ENCODE measurements at places on chromosomes 6 and 20.

GRCh38 chr6:21751608-21752007 is 158.1 kb downstream of the SOX4 start:
- no peak for DNase-seq

DNA sequence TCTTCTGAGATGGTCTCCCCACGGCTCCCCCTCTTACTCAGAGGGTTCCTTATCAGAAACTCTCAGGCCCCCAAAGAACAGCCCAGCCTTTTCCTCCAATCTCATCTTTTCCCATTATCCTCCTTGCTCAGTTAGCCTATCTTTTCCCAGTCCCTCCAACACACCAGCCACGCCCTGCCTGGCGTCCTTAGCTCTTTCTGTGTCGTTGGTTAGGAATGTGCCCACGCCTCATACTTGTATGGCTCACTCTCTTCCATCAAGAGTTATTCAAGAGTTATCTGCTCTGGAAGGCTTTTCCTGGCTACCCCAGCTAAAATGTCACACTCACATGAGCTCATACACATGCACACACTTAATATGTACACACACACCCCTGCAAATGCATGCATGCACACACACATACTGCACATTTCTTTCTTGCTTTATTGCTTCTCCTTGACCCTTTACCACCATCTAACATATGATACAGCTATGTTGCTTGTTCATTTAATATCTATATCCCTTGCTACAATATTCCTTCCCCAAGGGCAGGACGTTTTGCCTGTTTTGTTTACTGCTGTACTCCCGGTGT is 37.6 kb downstream of the SLC2A10 start:
- DNase-seq, result peak; percentile 32

DNA sequence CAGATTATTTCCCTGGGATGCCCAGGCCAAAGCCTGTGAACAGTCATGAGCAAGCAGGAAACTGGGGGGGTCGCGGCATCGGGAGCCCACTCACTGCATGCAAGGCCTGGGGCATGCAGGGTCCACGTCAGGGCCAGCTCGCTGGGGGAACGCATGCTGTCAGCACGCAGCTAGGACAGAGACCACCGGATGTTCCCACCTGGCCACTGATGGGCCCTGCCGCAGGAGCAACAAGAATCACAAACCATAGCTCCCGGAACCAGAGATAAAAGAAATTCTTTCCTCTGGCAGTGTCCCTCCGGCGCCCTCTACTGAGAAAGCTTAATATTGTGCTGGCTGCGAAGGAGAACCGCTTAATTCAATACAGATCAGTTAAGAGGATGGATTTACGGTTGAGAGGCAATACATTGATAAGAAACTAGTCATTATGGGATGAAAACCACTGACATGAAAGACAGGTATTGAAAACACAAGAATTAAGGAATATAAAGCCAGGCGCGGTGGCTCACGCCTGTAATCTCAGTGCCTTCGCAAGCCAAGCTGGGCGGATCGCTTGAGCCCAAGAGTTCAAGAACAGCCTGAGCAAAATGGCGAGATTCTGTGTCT is 32.6 kb downstream of the C6orf15 start:
- DNase-seq, result peak; percentile 76

- DNase-seq, result no peak
Observed at GRCh38 chr6:12439296-12439695, 149.1 kb downstream of the EDN1 start.

DNA sequence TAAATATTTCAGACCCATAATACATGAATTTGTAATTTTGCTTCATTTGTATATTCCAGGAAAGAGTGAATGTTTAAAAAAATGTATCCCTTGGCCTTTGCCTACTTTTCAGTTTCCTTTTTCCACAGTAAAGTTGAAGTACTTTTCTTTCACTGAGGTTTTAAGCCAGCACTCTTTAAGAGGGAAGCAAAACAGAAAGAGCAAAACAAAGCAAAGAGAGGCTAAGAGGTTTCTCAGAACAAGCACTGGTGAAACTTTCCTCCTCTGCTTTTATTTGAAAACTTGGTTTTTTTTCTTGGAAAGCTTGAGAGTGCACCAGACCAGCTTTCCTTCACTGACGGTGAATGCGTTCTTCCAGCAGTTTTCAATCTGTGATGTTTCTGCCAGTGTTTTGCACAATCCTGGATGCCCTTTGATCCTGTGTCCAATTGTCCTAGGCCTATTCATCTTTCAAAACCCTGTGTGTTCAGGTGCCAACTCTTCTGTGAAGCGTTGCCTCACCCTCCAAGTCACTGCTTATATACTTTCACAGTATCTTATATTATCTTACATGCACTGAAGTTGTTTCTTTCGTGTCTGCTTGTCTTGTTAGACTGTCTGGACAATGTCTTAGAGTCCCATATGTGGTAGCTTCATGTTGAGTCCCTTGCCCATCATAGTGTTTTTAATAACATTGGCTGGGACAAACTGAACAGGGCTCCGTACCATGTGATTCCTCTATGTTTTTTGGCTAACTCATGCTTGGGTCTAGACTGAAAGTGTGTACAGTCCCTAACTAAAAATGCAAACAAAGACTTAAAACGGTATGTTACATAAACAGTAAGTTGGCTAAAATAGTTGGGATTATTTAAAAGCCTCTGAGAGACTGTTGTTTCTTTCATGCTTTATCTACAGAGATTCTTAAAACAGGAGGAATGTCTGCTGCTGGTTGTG is 1.9 kb downstream of the RNF217 start:
- peak; percentile 90 for DNase-seq

- no peak for DNase-seq
Observed at GRCh38 chr20:46398963-46399362, 7.5 kb downstream of the ELMO2 start.

- peak; percentile 68 for DNase-seq
Observed at GRCh38 chr6:117463762-117464665, 18.5 kb upstream of the DCBLD1 start.

DNA sequence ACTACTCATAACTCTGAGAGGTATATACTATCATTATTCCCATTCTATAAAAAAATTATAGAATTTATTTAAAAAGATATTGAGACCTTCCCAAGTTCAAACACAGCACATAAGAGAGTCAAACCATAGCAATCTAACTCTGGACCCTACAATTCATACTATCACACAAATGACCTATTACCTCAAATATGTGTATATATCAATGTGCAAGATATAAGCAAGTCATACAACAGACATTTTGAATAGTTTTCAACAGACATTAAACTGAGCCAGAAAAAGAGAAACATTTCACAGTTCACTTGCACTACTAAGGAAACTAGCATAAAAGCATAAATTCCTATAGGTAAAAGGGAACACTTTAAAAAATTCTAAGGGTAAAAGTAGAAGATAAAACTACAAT is 11.7 kb downstream of the PHIP start:
- no peak for DNase-seq

- DNase-seq, result no peak
Observed at GRCh38 chr6:13873288-13874190, 51.2 kb upstream of the RNF182 start.

GRCh38 chr20:6037082-6037481 is 16.8 kb downstream of the LRRN4 start:
- no peak for DNase-seq

DNA sequence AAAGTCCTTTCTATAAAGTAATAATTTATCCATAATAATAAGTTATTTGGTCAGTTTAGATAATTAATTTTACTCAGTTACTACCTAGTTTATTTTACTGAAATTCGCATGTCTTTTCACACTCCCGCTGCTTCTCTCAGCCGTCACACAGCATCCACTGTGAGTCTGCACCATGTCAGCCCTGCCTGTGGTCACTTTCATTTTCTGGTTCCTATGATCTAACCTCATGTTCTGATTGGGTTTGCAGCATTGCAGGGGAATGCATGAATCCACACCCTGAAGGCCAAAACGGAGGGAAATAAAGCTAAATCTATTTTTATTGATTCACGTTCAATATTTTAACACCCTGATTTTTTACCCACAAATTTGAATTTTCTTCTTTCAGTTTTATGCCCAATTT is 47.4 kb downstream of the PDE10A start:
- peak; percentile 86 for DNase-seq

GRCh38 chr20:47181056-47181862 is 175.2 kb downstream of the ZMYND8 start:
- DNase-seq, result peak; percentile 85

DNA sequence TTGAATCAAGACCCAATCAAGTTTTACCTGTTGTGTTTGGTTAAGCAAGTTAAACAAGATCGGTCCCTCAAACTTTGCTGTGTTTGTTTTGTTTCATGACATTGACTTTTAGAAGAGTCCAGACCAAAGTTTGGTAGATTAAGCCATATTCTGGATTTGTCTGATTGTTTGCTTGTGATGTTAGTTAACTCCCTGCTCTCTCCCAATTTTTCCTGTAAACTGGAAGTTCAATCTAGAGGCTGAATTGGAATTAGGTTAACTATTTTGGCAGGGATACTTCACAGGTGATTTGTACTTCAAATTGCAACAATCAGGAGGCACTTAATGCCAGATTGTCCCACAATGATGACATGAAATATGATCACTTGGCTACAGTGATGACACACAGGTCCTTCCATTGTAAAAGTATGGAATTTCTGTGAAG is 13.6 kb upstream of the SH3BGRL2 start:
- no peak for DNase-seq

GRCh38 chr6:18823782-18824386 is 436.7 kb downstream of the RNF144B start:
- DNase-seq, result peak; percentile 26

DNA sequence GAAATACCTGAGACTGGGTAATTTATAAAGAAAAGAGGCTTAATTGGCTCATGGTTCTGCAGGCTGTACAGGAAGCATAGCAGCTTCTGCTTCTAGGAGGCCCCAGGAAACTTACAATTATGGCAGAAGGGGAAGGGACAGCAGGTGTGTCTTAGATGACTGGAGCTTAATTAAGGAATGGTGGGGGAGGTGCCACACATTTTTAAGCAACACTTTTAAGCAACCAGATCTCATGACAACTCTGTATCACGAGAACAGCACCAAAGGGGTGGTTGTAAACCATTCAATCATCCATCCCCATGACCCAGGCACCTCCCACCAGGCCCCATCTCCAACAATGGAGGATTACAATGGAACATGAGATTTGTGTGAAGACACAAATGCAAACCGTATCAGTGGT is 26.9 kb downstream of the FIG4 start:
- DNase-seq, result no peak

DNA sequence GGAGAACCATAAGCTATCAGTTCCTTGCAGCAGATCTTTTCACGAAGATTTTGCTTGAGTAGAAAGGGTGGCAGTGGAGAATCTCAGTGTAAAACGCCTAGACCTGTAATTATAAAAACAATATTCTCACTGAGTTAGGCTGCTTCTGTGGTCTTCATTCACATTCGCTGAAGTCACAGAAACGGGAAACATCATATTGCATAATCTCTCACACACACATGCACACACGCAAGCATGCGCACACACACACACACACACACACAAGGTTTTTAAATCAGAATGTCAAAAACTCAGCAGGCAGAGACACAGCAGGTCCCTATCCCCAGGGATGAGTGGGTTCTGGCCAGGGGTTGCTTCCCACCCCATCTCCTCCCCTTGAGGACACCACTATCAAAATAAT is 175.5 kb downstream of the ATXN1 start:
- peak; percentile 10 for DNase-seq

DNA sequence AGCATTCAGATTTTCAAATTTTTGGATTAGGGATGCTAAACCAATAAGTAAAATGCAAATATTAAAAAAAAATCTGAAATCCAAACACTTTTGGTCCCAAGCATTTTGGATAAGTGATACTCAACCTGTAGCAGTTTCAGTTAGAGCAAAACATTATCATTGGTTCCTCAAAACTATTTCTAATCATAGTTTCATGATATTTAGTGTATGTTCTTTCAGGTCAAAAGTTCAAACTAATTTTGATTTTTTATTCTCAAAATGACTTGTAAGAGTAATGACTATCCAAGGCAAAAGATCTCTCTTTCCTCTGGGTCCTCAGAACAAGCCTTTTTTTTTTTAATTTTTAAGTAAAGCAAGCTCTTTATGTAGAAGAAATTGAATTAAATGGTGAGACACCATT is 64.0 kb upstream of the TFB1M start:
- no peak for DNase-seq

GRCh38 chr20:19973961-19974629 is 43.1 kb upstream of the NAA20 start:
- peak; percentile 85 for DNase-seq

DNA sequence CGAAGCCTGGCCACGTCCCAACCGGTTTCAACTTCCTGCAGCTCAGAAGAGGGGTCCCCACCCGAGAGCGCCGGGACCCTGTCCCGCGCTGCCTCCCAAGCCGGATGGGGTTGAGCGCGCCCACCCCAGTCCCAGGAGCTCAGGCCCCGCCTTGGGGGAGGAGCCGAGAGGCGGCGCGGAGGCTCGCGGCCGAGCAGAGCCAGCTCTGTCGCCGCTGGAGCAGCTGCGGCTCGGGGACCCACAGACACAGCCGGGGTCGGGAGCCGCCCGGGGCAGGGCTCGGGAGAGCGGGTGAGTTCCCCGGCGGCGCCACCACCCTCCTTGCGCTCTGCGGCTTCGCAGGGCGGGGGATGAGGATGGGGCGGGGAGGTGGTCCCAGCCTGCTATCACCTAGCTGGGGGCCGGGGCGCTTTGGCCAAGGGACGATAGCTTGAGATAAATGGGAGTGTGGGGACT is at the start of gene PPP1R16B:
Gene PPP1R16B, plus strand, starts transcription at position 196 of the 456 bp plus-strand sequence. CDS start 30,229 bp downstream, outside the sequence.
- DNase-seq, result peak; percentile 36

DNA sequence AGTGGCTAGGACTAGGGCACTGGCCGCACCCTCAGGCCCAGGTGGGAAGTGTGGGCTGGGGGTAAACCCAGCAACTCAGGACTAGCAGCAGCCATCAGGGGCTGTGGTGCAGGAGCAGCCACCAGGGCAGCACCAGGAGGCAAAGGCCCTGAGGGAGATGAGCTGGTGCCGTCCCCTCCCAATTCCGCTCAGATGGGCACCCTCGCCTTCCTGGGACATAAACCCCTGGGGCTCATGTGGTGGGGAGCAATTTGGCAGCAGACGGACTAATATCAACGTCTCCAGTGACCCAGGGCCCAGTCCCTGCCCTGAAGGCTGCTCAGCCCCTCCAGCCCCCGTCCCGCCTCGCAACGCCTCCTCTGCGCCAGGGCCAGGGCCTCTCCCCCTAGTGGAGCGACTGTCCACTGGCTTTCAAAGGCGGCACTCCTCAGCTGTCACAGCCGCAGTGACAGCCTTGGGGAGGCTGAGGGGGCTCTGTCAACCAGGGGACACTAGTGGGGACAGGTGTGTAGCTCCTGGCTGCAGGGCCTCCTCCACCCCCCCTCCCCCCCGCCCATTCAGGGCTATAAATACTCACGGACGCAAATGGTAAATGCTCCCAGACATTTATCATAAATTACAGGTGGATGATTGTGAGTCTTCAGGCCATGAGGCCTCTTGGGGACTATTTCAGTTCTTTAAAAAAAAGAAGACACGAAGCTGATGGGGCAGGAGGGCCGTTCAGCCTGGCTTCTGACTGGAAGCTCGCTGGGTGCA is 349.9 kb downstream of the ZFAND3 start:
- DNase-seq, result no peak

DNA sequence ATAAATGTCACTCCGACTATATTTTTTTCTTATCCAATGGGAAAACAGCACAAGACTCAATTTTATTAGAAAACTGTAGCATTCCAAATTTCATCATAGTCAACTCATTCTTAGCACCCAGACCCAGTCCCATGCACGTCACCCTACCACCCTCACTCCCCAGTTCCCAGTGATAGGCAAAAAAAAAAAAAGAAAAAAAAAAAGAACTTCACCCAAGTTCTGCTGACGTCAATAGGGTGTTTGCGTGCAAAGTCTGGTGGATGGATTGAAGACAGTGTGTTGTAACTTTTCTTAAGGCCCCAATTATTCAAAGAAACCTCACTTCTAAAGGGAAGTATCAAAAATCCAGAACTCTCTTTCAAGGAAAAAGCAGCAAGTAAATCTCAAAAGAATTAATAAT is 213.9 kb upstream of the PRDM1 start:
- no peak for DNase-seq

Data from fibroblast of pulmonary artery (primary cell).